Heart right ventricle (tissue), 16 donors: ENCODE measurements at places on chromosomes 3 and 15.

DNA sequence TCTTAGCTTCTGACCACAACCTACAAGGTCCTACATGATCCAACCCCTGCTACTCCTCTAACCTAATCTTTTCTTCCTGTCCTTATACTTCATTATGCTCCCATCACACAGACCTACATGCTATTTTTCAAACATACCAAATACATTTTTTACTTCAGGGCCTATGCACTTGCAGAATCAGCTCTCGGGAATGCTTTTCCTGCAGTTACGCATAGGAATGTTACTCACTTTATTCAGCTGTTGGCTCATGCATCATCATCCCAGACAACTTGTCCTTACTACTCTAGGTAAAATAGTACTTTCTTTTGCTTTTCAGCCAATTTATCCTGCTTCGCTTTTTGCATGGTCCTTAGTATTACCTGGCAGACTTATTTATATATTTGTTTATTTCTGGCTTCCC, 105.6 kb downstream of the OXSM start:
- no peak for DNase-seq
- no peaks in the 10 kb centered on the region for H3K4me1 ChIP-seq
- H3K27me3 ChIP-seq: no peaks in the 10 kb centered on the region
- no peaks in the 10 kb centered on the region for H3K36me3 ChIP-seq

DNA sequence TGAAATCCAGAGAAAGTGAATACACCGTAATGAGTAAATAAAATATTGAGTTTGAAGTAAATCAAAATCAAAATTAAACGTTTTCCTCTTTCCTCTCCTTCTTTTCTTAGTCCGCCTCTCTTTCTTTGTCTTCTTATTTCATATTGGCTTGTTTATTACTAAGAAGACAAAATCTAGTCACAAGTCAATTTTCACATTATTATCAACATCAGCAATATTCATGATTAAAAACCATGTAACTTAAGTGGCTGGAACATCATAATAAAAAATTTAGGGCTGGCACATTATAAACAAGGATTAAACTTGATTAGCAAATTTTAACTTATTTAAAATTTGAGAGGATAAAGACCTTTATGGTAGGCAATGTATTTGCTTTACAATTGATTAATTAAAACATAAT, 61.4 kb downstream of the BCHE start:
- H3K4me3 ChIP-seq: no peak overlapping the region
- no peaks in the 10 kb centered on the region for H3K4me1 ChIP-seq
- no peak for DNase-seq
- no peak overlapping the region for H3K27ac ChIP-seq

- no peak for DNase-seq
- no peaks in the 10 kb centered on the region for H3K27me3 ChIP-seq
- peaks cover 19% of the 10 kb centered on the region for H3K4me1 ChIP-seq
- no peak overlapping the region for H3K27ac ChIP-seq
- no peak overlapping the region for H3K4me3 ChIP-seq
These were observed 136.3 kb downstream of the LRRC28 start for GRCh38 chr15:99387421-99388168.

- H3K27me3 ChIP-seq: no peaks in the 10 kb centered on the region
- no peak for DNase-seq
- H3K4me3 ChIP-seq: no peak overlapping the region
These were observed 32.1 kb upstream of the XCR1 start for GRCh38 chr3:46059432-46059831.

GRCh38 chr3:116388867-116389385, 56.4 kb downstream of the LSAMP start:
- DNase-seq: no peak
- H3K27me3 ChIP-seq: no peaks in the 10 kb centered on the region
- H3K4me1 ChIP-seq: no peaks in the 10 kb centered on the region
- H3K4me3 ChIP-seq: no peak overlapping the region
- H3K27ac ChIP-seq: no peak overlapping the region

DNA sequence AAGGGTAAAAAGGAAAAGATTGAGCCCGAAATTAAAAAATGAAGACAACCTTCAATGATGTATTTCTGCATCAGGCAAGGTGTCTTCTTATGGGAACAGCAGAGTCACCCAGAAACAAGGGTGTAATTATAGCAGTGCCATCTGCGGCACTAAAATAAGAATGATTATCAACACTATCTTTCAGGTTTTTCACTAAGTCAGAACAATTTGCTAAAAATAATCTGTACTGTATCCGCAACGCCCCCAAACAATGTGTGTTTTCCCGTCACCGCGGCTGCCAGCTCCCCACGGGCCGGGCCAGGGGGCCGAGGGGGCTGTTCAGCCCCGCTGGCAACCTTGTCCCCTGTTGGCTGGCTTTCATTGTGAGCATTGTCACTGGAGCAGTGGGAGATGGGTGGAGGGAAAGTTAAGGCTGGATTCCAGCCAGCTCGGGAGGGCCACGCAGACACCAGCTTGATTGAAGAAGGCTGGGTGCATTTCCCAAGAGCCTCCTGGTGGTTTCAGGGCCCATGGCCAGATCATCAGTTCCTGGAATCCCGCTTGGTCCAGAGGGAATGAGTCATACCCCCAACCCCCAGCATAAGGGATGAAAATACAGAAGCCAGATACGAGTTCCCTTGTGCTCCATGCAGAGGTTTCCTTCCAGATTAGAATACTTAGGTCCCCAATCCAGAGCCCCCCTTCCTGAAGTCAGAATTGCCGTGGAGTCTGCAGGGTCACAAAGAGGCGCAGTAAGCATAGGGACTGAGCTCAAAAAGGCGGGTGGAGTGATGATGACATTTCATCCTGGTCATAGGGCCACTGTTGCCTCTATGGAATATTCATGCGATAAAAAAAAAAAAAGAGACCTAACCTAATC, 90.2 kb upstream of the KLF13 start:
- H3K27ac ChIP-seq: peak overlapping the region; percentile 83
- no peaks in the 10 kb centered on the region for H3K27me3 ChIP-seq
- peak overlapping the region; percentile 18 for H3K4me3 ChIP-seq
- H3K4me1 ChIP-seq: peaks cover 39% of the 10 kb centered on the region
- no peaks in the 10 kb centered on the region for H3K36me3 ChIP-seq
